Stimulated activated CD8-positive, alpha-beta memory T cell treated with anti-CD3 and anti-CD28 coated beads, Interleukin-12 subunit alpha, Interleukin-12 subunit beta, amount 100 ng/mL, for 4 hours (primary cell): ENCODE measurements at places on chromosomes 12 and 14.

DNA sequence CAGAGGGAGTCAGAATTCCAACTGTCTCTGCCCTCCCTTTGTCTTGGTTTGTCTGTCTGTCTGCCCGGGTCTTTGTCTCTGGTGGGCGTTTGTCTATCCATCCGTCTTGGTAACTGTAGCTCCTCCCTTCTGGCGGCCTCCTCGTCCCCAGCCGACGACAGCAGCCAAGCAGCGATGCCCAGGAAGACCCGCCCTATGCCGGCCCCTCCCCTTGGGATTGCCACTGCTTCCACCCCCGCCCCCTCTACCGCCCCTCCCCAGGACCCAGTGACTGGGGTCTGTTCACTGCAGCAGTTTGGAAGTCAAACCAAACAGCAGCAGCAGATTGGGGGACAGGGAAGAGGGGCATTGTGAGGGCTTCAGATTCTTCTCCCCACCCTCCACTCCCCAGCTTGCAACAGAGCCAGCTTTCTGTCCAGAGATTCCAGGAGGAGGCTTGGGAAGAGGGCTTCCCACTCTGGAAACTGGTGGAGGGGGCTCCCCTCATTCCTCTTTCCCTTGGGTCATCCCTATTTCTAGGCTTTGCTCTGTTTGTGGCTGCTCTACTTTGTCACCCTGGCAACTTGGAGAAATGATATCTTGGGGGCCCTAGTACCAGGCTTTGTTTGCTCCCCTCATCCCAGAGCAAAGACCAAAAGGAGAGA lies 2.4 kb upstream of the RARG start:
- no peak for DNase-seq

DNA sequence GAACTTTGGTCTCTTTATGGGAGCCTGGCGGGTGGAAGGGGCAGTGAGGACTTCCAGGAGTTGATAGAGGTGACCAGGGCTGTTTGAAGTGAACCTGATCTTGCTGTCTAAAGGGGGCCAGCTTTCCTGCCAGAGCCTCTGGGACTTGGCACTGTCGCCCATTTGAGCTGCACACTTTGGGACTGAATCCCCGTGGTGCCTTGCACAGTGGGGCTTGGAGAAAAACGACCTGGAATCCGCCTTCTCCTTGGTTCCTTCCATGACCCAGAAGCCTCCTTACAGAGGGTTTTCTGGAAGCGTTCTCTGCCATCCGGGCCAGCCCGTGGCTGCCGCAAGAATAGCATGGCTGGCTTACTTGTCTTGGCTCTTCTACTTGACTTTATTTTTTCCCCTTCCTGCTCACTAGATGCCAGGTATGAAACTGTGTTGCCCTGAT lies 2.0 kb downstream of the RFLNA start:
- no peak for DNase-seq

GRCh38 chr12:56541631-56542030 lies 20.0 kb downstream of the RBMS2 start:
- DNase-seq, result no peak

GRCh38 chr14:92427096-92427495 lies 86.5 kb upstream of the RIN3 start:
- DNase-seq, result no peak

- no peak for DNase-seq
Measured at GRCh38 chr12:99960311-99960710, 24.4 kb downstream of the ANKS1B start.

GRCh38 chr12:121626853-121627640 lies 717 bp downstream of the ORAI1 start:
- peak; percentile 85 for DNase-seq

DNA sequence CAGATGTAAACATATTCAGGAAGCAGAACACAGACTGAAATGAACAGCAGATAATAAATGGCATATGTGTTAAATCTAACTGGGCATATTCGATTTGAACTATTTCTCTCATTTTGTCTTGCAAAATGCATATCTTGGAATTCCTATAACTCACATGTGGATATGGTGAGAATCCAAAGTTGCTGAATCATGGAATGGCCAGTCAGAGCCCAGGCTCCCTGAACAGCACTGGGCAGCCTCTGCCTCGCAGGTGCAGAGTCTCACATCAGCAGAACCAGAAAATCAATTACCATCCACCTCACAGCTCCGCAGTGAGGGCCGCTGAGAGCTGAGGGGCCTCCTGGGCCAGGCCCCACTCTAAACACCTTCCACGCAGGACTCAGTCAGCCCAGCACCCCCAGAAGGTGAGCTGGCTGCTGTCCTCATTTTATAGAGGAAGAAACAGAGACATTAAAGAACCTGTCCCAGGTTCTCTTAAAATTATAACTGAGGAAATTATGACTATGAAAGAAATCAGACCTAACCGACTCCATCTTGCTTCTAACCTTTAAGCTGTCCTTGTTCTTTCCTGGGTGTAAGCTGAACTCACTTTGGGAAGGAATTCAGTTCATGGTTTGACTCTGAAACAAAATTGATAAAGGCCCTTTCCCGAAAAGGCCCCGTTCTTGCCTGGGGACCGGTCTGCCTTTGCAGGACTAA lies 269.1 kb upstream of the SFSWAP start:
- DNase-seq, result no peak

GRCh38 chr12:129961091-129961490 lies 57.3 kb upstream of the TMEM132D start:
- no peak for DNase-seq

- no peak for DNase-seq
Measured at GRCh38 chr12:69583203-69583602, 2.1 kb upstream of the CCT2 start.

GRCh38 chr12:94832780-94833681 lies 170.5 kb downstream of the NDUFA12 start:
- no peak for DNase-seq

GRCh38 chr12:114704096-114704495 lies 20.1 kb upstream of the TBX3 start:
- no peak for DNase-seq

- DNase-seq, result no peak
Measured at GRCh38 chr14:97788364-97788763, 991.2 kb downstream of the VRK1 start.

GRCh38 chr12:93990832-93991803 lies 157.3 kb upstream of the PLXNC1 start:
- no peak for DNase-seq

- no peak for DNase-seq
Measured at GRCh38 chr12:17918013-17918412, 172.0 kb downstream of the RERGL start.

DNA sequence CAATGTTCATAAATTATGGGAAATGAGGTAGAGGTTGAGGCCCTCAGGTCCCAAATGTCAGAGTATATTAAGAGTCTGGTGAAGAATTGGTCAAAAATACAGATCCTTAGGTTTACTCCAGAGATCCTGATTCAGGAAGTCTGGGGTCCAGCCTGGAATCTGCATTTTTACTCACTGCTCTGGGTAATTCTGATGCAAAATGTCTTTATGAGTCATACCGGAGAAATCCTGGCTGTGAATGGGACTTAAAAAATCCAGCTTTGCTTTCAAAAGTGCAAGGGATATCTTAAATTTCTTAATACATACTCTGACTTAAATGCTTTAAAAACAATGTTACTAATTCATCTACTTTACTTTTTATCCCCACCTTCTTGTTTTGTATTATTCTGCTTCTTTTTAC lies 74.5 kb downstream of the FERMT2 start:
- DNase-seq, result no peak

- no peak for DNase-seq
Measured at GRCh38 chr14:106848330-106849121, 1322.1 kb downstream of the TMEM121 start.

DNA sequence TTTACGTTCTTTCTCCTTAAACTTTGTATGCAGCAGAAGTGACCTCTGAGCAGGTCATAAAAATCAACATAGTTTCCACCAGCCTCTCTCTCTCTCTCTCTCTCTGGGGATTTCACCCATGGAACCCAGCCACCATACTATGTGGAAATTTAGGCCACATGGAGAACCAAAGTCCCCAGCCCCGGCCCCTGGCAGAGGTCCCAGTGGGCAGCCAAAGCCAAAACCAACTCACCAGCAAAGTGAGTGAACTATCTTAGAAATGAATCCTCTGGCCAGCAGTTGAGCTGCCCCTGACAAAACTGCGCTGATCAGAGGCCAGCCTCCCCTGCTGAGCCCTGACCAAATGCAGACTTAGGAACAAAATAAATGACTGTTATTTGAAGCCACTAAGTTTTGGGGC lies 9.2 kb downstream of the DUSP6 start:
- no peak for DNase-seq

DNA sequence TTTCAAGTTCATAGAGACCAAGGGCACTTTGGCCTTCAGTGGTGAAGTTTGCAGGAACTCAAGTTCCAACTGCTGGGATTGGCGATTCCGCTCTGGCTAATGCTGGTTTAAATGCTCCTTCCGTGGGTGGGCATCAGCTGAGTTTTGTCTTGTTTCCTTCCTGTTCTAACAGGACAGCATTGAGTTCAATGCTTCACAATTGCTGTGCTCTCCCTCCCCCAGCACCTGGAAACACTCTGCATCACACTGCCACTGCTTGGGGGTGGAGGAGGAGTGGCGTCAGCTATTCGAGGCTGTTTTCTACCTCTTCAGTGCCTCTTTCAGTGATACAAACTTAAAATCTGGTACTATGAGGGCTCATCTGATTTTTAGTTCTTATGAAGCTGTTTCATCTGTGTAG lies 634.9 kb downstream of the FSCB start:
- no peak for DNase-seq

GRCh38 chr12:66742508-66743367 lies 63.9 kb upstream of the GRIP1 start:
- no peak for DNase-seq

DNA sequence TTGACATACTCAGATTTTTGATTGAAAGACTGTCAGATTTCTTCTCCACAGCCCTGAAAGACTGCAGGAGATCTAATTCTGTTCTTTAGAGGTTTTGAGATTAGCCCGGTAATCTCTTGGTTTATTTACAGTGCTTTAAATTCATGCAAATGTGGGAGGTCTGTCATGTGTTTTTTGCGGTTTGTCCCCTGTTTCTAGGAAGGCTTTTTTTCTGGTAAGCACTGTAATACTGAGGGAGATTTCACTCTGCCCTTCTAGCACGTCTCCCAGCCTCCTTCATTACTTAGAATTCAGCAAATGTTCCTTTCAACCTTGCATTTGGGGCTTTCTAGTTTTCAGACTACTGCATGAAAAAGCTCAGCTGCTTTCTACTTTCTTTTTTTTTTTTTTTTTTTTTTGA lies 31.1 kb downstream of the GPHN start:
- no peak for DNase-seq

DNA sequence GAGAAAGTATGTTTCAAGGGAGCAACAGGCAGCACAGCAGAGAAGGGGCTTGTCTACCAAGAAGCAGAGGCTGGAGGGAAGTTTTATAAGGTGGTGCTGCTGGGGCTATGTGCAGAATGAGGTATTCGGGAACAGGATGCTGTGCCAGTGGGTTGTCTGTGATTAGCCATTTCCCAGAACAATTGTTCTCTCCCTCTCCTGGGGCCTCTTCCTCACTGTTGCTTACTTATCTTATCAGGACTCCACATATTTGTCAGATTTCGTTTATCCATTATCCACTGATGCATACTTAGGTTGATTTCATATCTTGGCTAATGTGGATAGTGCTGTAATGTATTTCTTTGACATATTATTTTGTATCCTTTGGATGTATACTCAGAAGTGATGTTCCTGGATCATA lies 195.1 kb upstream of the RTL1 start:
- DNase-seq, result no peak

DNA sequence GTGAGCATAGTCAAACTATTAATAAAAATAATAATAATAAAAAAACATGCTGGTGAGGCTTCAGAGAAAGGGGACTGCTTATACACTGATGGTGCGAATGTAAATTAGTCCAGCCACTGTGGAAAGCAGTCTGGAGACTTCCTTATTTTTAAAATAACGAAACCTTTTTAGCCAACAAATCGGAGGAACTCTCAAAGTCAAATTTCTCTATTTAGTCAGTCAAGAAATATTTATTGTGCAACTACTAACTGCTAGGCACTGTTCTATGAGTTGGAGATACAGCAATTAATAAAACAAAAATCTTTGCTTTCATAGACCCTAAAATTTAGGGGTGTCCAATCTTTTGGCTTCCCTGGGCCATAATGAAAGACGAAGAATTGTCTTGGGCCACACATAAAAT lies 10.8 kb downstream of the TAOK3 start:
- no peak for DNase-seq

DNA sequence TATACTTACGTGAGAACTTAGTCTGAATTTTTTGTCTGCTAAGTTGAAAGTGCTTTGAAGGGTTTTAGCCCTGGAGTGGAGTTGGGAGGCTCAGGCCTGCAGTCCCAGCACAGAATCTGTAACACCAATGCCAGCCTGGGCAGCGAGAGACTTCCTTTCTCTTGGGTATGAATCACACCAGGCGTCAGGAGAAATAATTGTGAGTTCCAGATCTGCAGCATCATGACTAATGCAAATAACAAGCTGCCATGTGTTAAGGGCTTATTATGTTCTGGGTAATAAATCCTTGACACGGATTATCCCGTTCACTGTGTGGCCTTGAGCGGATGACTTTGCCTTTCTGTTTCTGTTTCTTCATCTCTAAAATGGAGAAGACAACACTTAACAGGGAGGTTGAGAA lies 70.6 kb downstream of the B4GALNT3 start:
- DNase-seq, result no peak
